ENCODE measurements at places on chromosomes 4 and X.
A peak's percentile ranks its signal among the peaks of the same experiment; 100 is the strongest.

DNA sequence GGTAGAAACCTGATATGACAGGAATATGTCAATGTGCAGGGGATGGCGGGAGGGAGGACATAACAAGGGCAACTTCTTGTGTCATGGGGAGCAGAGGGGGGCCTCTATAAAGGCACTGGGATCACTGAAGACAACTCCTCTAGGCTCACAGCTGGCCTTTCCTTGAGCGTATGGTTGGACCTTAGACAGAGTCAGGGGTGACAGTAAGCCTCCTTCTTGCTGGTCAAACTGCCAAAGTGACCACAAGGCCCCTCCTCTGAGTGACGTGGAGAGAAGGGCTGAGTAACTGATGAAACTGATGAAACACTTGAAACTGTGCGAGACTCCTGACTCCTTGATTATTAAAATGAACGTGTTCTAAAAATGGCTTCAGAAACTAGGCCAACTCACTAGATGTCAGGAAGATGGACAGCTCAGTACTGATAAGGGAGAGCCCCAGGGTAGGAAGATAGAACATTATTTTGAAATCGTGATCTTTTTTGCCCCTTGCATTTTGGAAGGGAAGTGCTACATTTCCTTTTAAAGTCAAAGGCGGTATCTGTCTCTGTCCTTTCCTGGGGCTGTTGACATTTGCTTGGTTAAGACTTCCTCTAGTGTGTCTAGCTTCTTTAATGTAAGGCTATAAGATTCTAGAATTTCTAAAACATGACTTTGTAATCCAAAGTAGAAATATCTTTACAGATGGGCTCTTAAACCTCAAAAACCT lies 1.6 kb downstream of the RAB33A start:
- DNase-seq = peak; percentile 64

DNA sequence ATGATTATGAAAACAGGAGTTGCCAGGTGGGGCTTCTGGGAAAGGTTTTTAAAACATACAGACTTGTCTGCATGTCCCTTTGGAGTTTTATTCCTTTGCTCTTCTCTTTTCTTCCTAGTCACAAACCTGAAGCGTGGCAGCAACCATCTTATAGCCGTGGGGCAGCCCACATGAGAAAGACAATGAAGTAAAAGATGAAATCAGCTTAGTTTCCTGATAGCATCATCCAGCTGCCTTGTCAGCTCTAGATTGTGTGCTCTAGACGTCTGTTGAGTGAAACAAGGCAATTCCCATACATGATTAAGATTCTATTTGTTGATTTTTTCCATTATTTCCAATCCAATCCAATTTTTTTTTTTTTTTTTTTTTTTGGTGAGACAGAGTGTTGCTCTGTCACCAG lies 68.9 kb downstream of the ELOVL6 start:
- peak; percentile 46 for DNase-seq

DNA sequence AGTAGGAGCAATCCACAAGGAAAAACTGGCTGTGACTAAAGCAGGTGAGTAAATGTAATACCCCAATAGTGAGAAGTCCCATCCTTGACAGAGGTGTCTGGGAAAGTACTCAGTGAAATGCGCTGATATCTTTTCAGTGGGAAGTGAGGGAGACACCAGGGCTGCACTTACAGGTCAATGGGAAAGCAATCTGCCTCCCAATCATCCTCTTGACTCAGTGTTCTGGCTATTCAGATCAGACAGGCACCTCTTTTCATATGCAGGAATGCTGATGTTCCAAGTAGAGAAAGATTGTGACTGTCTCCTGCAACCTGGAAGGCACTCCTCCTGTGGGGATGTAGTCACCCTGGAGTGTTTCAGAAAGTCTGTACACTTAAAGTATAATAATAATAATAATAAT lies 39.9 kb upstream of the SPIN2A start:
- no peak for DNase-seq

DNA sequence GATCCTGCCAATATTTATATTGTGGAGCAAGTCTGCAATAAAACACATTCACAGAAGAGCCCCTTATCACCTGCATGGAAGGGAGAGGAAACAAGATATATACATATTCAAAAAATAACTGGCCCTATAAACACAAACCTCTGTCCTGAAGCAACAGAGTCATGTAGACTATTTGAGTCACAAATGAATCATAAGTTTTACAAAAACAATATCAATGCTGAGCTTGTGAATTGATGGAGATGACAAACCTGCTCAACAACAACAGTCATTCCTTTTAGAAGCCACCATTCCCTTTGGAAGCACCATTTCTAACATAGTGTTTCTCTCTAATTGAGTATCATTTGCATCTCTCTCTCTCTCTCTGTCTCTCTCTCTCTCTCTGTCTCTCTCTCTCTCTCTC lies 313.9 kb downstream of the MID1IP1 start:
- DNase-seq = no peak

DNA sequence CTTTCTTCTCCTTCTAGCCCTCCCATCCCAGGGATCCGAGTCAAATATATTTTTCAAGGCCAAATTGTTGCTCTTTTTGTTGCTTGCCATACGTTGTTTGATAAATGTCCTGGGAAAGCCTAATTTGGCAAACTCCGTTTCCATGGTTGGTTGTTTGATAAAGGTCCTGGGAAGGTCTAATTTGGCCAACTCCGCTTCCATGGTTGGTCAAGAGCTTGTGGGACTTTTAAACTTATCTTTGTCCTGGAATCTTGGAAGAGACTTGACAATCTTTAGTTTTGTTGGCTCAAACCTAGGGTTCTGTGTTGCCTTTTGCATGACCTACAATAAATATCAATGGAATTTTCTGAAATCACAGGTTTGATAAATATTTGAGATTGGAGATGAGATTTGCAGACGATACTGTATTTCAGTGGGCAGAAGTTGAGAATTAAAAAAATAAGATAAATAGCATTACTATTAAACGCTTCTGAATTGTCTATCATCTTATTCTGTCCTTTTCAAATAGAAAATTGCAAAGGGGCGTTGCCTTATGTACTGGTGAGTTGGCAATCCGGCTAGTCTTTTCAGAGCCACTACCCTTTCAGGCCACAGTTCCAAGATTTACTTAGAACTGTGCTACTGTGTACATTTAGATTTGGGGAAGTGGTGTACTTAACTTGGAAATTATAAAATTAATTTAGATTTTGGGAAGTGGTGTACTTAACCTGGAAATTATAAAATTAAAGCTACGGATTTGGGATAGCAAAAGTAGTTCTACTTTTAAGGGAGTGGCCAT lies 804 bp downstream of the OSTC start:
- peak; percentile 83 for DNase-seq

GRCh38 chr4:40214038-40214437 lies 17.2 kb downstream of the RHOH start:
- no peak for DNase-seq

DNA sequence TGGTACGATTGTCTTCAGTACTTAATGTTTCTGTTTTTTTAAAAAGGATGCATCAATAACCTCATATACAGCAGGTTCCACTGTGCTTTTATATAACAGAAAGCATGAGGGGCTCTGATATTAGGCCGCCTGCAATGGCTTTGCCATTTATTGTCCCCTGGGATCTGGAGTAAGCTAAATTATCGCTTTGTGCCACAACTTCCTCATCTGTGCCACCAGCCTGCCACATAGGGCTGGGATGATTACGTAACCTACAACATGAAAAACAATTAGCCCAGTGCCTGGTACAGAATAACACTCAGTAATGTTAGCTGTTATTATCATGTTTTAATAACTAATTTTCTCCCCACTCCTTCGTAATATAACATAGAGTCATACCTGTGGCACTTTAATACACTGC lies 65.5 kb upstream of the TRIM2 start:
- DNase-seq = peak; percentile 93

DNA sequence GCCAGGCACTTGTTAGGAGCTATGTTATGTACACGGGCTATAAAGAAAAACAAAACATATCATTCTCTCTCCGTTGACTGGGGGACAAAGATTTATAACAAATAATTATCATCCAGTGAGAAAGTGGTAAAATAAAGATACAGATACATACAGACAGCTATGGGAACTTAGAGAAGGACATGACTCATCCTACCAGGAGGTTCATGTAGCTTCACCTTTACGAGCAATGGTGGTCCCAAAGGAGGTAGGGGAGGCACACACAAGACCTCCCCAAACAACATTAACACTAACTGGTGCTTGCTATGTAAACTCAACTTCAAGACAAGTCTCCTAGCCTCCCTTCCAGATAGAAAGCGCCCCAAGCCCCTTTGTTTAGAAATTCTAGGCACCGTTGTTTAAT lies 8.9 kb downstream of the AMBN start:
- no peak for DNase-seq

DNA sequence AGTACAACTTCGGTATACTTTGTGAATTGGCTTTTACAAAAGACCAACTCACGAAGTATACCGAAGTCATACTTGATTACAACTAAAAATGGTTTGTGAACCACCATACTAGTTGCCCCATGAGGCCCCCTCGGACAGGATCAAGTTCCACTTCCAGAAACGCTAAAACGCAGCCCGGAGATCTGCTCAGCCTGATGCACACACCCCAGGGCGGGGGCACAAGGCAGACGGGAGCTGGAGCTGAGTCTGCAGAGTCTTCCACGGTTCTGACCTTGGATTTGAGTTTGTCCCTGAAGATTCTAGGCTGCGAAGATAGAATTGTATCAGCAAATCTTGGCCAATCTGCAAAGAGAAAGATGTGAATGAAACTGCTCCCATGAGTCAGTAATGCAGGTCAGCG lies 118.1 kb downstream of the SORCS2 start:
- no peak for DNase-seq

DNA sequence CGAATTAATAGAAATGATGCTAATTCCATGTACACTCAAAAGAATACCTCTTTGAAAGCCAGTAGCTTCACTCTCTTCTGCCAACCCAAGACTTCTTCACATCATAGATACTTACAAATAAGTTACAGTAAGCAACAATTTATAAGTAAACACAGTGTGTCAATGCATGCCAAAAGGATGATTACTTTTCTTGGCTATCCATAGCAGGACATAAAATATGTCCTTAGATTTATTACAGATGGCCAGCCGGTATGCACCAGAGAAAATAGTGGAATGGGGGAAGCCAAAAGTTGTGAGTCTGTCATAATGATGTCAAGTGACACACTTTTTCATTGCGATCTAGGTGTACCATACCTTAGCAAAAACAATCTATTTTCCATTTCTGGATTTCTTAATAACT lies 631 bp upstream of the BMX start:
- DNase-seq = no peak

- DNase-seq = no peak
Observed at GRCh38 chr4:51840781-51841180, 2.2 kb upstream of the DCUN1D4 start.

DNA sequence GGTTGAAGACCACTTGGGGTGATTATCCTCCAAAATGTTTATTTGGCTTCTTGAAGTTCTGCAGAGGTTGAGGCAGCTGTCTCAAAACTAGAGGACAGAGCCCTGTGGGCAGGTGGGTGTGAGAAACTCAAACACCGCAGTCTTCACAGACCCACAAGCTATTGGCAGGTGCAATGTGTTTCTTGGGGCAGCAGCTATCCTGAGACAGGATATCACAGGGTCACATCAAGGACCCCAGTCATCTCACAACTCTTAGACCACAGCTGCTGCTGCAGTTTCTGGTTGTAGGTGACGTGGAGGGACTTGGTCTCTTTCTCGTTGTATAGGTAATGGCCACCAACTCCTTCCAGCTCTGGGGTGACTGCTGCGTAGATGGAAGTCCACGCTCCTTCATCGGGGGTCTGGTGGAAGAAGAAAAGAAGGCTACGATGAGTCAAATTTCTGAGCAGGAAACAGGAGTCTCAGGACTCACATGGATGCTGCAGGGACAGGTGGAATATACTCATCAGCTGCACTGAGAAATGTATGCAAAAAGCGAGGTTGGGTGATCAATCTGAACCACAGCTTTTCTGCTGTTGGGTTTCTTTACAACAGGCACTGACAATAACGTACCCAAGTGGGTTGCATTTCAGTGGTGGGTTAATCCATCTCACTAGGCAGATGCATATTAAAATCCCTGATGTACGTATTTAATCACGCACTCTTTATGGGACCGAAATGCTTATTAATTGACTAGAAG lies 279.8 kb downstream of the DHRSX start:
- DNase-seq = no peak

DNA sequence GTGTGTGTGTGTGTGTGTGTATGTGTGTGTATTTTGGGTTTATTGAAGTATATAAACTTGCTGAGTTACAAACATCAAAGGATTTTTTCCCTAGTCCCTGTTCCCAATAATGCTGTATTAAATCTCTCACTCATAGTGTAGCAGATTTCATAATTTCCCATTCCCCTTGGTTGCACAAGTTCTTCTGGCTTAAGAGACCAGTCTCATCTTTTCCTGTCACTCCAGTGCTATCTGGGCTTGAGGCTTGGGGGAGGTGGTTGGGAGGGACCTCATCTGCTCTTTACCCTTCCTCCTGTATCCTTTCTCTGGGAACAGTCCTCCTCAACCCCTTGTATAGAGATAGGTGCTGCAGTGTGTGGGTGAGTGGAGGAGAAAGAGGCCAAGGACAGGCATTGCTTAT lies 285.4 kb upstream of the BOD1L1 start:
- DNase-seq = no peak

GRCh38 chr4:33724685-33725084 lies 2519.6 kb downstream of the ARAP2 start:
- DNase-seq = no peak

DNA sequence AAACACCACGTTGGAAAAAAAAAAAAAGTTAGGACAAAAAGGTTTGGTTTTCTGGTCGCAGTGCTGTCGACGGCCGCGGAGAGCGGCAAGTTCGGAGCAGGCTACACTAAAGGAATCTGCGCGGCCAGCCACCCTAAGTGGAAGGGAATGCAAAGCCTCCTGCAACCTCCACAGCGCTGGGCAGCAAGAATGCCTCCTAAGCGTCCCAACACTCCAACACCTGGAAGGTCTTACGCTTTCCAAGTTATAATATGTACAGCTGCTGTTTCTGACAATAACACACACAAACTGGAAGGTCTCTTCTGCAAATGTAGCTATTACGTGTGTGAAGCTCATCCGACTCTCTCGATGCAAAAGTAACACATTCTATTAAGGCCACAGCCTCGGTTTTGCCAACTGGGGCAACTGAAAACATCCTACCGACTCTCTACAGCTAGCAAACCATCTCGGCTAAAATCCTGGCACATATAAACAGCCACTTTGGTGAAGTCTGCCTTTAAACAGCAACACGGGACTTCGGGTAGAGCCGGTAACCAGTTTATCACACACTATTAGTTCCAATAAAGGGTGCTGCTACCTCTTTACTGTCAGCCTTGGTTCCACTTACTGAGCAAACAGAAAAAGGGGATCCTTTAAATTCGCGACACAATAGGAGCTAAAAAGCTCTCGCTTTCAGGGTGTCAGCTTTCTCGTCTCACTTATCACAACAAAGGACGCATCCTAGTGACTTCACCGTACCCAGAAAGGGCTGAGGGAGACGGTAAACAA lies 895 bp downstream of the SMIM14 start:
- DNase-seq = peak; percentile 55

DNA sequence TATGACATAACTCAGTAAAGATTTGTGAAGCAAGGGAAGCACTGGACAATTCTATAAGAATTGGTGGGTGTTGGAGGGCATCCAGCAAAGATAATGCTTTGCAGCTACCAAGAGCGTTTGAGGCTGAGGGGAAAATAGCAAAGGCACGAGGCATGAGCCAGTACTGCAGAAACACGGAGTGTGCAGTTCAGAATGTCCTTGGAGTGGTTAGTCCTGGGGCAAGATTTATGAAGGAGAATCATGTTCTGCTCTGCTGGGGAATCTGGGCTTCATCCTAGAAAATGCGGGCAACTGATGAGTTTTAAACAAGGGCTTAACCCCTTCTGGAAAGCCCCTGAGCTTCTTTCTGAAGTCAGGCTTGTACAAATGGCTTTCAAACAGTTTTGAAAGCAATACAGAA lies 452.5 kb downstream of the IL15 start:
- DNase-seq = no peak

- DNase-seq = no peak
Observed at GRCh38 chrX:2316534-2316933, 184.2 kb downstream of the DHRSX start.
